ENCODE measurements at places on chromosomes 11 and 22. TPM values are rescaled to one million over a fixed set of nuclear protein-coding genes. Genes with fewer than 3 reads are reported as not detected.

Gene STK33
- total RNA-seq = 0.88 TPM

GRCh38 chr11:103091064-103091800 is 728 bp downstream of the DCUN1D5 start:
- H3K4me1 ChIP-seq = peaks cover 4% of the 10 kb centered on the region
- H3K27me3 ChIP-seq = no peaks in the 10 kb centered on the region
- H3K36me3 ChIP-seq = no peaks in the 10 kb centered on the region
- DNase-seq = peak; percentile 52

- no peak overlapping the region for H3K27ac ChIP-seq
- no peaks in the 10 kb centered on the region for H3K27me3 ChIP-seq
- no peak for DNase-seq
- H3K36me3 ChIP-seq = no peaks in the 10 kb centered on the region
- no peaks in the 10 kb centered on the region for H3K4me1 ChIP-seq
- H3K4me3 ChIP-seq = no peak overlapping the region
Observed at GRCh38 chr11:66047541-66048365, 1.2 kb downstream of the GAL3ST3 start.

GRCh38 chr22:41285441-41285819 is 557 bp downstream of the RANGAP1 start:
- no peaks in the 10 kb centered on the region for H3K27me3 ChIP-seq
- peaks cover 2% of the 10 kb centered on the region for H3K36me3 ChIP-seq
- H3K27ac ChIP-seq = peak overlapping the region; percentile 18
- peak; percentile 62 for DNase-seq
- no peaks in the 10 kb centered on the region for H3K4me1 ChIP-seq
- H3K4me3 ChIP-seq = peak overlapping the region; percentile 53

Measured in aorta (tissue), 5 donors.